ENCODE measurements at places on chromosomes 6 and 20.
A peak's percentile ranks its signal among the peaks of the same experiment; 100 is the strongest.

- DNase-seq = no peak
Measured at GRCh38 chr20:63412889-63413288, 51.7 kb upstream of the CHRNA4 start.

GRCh38 chr6:99378636-99379035 lies 15.4 kb downstream of the COQ3 start:
- DNase-seq = no peak

GRCh38 chr6:40066372-40066771 lies 132.1 kb upstream of the MOCS1 start:
- no peak for DNase-seq

GRCh38 chr6:119346450-119346849 lies 3.1 kb downstream of the MAN1A1 start:
- no peak for DNase-seq

DNA sequence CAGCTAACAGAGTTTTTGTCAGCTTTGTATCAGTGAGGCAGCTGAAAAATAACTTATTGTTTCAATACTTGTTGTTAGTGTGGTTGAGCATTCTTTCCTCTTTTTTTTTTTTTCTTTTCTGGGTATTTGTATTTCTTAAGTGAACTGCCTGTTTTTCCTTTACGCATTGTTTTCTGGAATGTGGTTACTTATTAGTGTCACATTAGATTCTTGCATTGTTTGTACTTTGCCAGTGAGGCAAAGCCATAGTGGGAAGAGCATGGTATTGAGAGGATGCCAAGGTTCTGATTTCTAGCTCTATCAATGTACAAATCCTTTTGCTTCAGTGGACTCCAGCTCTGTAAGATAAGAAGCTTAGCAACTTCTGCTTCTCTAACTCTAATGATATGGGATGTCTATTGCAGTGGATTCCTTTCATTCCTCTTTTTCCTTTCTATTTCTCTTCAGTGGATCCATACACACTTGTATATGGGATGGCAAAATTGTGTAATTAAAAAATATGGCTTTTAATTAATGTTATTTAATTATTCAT lies 3.9 kb downstream of the CDKAL1 start:
- DNase-seq = no peak

DNA sequence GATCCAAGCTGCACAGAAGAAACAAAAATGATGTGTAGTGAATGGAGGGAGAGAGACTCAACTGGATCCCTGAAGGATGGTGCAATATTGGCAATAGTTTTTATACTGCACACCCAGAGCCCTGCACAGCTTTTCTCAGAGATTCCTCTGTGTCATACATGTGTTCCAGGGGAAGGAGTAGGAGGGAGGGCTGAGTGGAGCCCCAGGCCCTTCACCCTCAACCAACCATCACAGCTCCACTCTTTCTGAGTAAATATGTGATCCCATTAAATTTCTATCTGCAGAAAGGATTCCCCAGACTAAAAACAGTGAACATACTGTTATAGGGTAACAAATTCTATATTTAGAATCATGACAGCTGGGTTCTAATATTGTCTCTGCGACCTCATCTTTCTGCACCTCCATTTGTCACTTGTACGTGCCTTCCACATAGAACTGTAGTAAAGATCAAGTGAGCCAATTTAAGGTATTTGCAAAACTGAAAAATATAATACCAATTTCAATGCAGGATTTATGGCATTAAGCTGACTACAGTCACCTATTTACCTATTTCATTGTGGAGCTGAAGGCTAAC lies 421.4 kb upstream of the NRSN1 start:
- DNase-seq = no peak

DNA sequence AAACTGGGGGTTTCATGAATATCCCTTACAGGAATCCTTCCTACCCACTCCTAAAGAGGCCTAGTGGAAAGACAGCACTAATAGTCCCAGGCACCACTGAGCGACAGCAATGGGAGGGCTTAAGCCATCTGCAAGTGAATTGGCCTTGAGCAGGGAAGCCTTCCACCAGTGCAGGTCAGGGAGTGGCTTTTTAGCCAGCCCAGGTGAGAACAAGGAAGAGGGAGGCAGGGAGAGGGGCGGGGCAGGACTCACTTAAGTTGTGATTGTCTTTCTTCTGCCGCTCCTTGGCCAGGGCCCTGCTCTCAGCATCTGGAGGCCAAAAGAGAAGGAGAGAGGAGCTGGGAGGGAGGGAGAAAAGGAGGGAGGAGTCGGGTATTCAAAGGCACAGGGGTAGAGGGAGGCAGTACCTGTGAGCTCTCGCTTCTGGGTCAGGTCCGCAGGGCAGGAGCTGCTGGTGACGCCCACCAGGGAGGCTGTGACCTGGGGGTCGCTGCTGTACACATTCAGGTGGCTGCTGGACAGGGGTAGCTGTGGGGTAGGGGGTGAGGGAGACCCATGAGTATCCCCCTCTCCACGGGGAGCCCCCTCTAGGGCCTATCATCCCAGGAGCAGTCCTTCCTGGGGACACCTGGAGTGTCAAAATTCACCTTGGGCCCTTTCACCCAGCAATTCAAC lies 47.8 kb downstream of the TFEB start:
- DNase-seq = no peak

DNA sequence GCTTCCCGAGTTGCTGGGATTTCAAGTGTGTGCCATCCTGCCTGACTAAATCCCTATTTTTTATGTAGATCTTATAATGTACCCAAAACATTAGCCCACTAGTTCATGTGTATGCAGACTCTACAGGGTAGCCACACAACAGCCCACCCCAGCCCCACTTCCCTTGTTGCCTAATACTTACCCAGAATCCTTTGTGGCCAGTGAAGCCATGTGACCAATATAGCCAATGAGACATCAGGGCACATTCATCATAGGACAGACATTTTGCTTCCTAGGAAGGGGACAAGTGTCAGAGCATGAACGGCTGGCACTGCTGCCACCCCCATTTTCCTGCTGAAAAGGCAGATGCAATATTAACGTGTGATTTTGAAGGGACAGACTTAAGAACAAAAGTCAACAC lies 36.0 kb upstream of the TCP11 start:
- no peak for DNase-seq

- no peak for DNase-seq
Measured at GRCh38 chr6:129615020-129615419, 95.0 kb downstream of the ARHGAP18 start.

DNA sequence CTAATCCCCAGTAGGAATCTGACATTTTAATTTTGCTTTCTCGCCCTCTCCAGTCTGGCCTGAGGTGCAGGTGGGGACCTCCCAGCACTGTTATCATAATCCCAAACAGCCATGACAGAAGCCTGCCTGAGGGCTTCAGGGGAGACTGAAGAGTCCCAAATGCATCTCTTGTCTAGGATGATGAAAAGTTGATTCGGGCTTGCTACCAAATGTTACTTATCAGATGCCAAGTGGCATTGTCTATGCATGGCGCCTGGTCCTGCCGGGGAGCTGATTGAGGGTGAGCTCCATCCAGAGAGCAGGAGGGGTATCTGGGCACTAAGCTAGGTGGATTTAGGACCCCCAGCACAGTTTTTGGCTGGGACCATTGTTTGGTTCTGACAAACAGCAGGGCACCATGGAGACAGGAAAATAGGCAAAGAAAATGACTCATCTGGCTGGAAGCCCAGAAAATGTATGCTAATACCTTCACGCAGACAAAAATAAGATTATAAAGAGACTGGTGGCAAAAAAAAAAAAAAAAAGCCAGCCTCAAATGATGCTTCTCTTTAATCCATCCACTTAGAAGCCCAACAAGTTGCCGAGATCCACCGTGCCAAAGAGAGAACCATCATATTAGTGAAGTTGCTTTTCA lies 513.7 kb upstream of the SULF2 start:
- DNase-seq = peak; percentile 97

GRCh38 chr20:4513720-4514119 lies 208.0 kb upstream of the PRND start:
- DNase-seq = peak; percentile 82

- DNase-seq = peak; percentile 8
Measured at GRCh38 chr6:114304304-114304887, 38.4 kb downstream of the HS3ST5 start.

GRCh38 chr6:112822769-112823168 lies 475.6 kb downstream of the RFPL4B start:
- DNase-seq = no peak

DNA sequence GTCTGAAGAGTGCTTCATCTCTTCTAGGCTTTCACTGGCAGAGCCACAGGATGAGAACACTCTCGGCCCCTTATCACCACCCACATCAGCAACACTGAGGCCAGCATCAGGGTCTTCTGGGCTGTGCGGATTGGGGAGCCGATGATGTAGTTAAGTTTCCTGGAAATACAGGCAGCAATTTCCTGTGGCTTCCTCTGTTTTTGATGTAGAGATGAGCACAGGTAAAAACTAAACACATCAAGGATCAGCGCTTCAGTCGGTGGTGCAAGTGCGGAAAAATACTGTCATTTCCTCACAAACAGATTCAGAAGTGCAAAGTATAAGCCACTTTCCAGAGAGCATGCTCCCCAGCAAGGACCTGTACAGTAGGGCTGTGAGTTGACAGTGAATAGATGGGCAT lies 62.6 kb downstream of the BACH2 start:
- no peak for DNase-seq

DNA sequence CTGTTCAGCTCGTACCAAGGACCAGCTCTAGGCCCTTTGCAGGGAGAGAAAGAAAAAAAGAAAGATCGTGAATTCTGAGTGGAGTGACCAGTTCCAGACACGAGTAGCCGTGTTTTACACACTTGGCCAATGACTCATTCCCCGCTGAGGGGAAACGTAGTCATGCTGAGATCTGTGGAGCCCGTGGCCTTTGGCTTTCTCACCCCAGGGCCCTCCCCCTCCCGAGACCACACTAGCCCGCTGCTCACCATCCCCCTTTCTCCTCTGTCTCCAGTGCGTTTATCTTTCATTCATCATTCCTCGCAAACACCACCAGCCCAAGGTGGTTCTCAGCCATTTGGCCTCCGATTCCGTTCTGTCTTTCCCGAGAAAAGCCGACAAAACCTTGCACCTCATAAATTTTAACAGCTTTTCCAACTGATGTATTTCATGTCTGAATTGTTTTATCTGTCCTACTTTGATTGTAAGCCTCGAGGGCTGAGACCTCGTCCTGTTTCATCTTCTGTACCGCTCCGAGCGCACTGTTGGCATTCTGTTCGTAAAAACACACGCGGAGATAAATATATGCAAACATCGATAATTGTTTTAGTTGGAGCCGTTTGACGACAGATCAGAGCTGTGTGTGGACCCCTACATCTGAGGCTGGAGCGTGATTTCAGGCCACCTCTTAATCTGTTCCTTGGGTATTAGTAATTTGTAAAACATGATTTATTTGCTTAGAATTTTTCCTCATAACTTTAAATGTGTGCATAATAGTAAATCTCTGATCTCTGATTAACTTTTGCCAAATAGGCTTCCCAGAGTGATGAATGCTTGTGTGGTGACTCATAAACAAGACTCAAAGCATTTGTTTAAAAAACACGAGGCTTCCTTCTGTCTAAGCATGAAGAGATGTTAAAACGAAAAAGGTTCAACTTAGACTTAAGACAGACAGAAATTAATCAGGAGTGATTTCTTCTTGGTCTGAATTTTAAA lies 336.6 kb downstream of the CDH4 start:
- peak; percentile 87 for DNase-seq

GRCh38 chr6:170147056-170147787 lies 143.7 kb downstream of the DLL1 start:
- DNase-seq = no peak

- DNase-seq = no peak
Measured at GRCh38 chr20:33163856-33164762, 3.9 kb upstream of the BPIFA2 start.

GRCh38 chr6:38364127-38364526 lies 275.6 kb downstream of the BTBD9 start:
- peak; percentile 63 for DNase-seq

GRCh38 chr6:131183427-131184095 lies 48.3 kb downstream of the AKAP7 start:
- no peak for DNase-seq

GRCh38 chr20:24523661-24524060 lies 54.2 kb downstream of the SYNDIG1 start:
- DNase-seq = no peak

GRCh38 chr6:29447670-29448069 lies 8.6 kb downstream of the OR10C1 start:
- peak; percentile 4 for DNase-seq

- DNase-seq = no peak
Measured at GRCh38 chr6:165684333-165684732, 21.3 kb upstream of the PDE10A start.

GRCh38 chr20:934186-934840 lies 18.2 kb upstream of the ANGPT4 start:
- DNase-seq = no peak

- DNase-seq = no peak
Measured at GRCh38 chr20:289693-290083, 862 bp downstream of the C20orf96 start.

DNA sequence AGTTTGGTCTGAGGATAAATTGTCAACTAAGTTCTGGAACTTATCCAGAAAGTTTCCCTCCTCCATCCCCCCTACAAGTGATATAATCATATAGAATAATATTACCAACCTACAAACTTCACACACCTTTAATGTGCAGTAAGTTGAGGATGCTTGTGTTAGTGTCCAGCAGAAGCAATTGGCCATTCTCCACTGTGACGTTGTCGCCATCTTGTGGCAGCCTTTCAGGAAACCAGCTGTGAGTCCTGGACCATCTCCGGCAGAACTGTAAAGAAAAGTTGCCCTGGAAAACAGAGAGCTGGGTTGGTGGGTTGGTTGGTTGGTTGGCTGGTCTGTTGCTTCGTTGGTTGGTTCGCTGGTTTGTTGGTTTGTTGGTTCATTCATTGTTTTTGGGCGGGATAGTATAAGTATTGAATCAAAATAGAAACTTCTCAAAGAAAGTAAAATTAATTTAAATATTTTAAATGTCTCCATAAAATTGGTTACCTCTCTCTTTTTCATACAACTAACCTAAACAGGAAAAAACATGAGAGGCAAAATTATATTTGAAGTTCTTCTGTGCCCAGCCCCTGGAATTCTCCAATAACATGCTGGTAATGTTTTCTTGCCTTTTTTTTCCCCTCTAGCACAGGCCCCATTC lies 127.5 kb downstream of the PKHD1 start:
- peak; percentile 56 for DNase-seq

DNA sequence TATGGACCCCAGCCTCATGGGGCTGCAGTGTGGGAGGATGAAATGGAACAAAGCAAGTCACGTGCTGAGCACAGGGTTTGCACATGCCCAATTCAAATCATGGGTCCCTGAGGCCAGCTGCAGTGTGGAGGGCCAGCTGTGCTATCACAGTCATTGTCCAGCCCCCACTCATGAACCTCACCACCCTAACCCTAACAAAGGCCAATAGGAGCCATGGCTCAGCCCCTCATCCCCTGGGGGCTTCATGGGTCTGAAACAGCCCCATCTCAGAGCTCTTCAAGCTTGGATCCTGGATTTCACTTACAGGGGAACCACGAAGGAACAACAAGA lies 125.6 kb upstream of the MAFB start:
- DNase-seq = no peak

- peak; percentile 67 for DNase-seq
Measured at GRCh38 chr20:17875106-17875980, 93.3 kb downstream of the SNX5 start.

- DNase-seq = no peak
Measured at GRCh38 chr6:45952168-45952529, 63.5 kb downstream of the CLIC5 start.
